ENCODE measurements at places on chromosomes 1 and 21.

- DNase-seq = no peak
These were observed 15.9 kb upstream of the SAMD11 start for GRCh38 chr1:907611-908451.

- peak; percentile 64 for DNase-seq
These were observed 67.2 kb downstream of the TTLL7 start for GRCh38 chr1:83931658-83932253.

DNA sequence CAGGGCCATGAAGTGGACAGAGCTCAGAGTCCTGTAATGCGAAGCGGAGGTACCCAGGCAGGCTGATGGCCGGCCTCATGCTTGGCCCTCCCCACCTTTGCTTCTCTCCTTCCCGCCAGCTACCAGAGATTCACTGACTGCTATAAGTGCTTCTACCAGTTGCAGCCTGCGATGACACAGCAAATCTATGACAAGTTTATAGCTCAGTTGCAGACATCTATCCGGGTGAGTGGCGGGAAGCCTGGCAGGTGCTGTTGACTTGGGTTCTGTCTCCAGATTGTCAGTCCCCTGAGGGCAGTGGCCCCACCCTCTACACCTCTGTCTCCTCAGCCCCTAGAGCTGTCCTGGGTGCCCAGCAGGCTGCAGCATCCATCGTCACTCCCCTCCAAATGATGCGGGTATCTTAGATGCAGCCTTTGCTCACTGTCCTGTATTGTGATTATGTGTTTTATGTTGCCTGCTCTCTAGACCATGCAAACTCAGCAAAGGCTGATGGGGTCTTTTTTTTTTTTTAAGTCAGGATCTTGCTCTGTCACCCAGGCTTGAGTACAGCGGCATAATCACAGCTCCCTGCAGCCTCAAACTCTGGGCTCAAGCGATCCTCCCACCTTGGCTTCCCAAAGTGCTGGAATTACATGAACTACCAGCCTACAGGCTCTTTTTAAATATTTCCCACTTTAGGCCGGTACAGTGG, 9.6 kb upstream of the BGLAP start:
- DNase-seq = no peak

- no peak for DNase-seq
These were observed 13.5 kb downstream of the COL18A1 start for GRCh38 chr21:45418301-45419071.

GRCh38 chr1:161678500-161678899, 15.6 kb downstream of the FCGR2B start:
- DNase-seq = no peak

DNA sequence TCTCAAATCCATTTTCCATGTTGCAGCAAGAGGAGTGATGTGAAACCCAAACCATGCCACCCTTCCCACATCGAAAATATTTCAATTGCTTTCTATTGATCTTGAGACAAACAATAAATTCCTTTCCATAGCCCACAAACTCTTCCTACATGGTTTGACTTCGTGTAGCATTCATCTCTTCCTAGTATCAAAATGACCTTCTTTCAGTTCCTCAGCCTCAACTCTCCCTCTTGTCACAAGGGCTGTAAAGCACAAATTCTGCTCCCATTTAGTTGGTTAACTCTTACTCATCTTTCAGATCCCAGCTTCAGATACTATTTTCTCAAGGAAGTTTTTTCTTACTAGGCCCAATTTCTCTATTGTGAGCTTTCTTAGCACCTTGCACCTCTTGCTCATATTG, 99.0 kb downstream of the ZNF281 start:
- no peak for DNase-seq

GRCh38 chr1:56073206-56073605, 506.2 kb downstream of the PLPP3 start:
- DNase-seq = no peak

DNA sequence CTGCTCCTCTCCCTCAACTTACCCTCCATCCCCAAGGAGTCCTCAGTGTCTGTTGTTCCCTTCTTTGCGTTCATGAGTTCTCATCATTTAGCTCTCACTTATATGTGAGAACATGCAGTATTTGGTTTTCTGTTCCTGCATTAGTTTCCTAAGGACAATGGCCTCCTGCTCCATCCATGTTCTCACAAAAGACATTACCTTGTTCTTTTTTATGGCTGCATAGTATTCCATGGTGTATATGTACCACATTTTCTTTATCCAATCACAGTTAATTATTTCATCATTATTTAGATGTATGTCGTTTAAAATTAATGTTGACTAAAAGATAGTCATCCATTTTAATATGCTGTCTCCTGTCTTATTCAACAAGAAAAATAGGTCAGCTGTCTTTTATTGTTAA, 134.1 kb downstream of the CRB1 start:
- DNase-seq = no peak

DNA sequence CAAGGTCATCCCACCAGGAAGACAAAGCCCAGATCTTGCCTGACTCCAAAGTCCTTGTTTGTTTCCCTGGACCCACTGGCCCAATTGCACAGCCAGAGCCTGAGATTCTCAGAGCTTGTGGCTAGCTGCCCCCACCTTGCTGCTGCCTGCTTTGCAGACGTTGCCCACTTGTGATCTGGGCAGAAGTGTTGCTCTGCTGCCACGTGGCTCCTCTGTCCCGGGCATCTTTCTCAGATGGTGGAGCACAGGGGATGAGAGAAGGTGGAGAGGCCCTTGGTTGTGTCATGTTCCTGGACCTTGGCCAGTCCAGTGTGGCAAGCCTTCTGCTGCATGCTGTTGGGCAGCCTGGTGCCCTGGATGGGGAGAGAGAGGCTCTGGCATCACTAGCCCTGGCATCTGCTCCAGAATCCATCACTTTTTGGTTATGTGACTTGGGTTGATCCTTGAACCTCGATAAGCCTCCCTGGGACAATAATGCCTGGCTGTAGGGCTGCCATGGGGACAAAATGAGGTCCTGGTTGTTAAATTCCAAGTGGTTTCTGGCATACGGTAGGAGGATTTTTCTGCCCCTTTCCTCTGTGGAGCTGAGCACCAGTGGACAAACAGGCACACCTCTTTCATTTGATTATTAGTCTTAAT, 1.5 kb upstream of the NR0B2 start:
- DNase-seq = no peak

GRCh38 chr1:61237659-61238358, 155.4 kb downstream of the NFIA start:
- DNase-seq = no peak

GRCh38 chr1:230977761-230978490, 735 bp downstream of the TTC13 start:
- DNase-seq = peak; percentile 44

GRCh38 chr1:67685558-67686266, 711 bp downstream of the GADD45A start:
- peak; percentile 48 for DNase-seq

DNA sequence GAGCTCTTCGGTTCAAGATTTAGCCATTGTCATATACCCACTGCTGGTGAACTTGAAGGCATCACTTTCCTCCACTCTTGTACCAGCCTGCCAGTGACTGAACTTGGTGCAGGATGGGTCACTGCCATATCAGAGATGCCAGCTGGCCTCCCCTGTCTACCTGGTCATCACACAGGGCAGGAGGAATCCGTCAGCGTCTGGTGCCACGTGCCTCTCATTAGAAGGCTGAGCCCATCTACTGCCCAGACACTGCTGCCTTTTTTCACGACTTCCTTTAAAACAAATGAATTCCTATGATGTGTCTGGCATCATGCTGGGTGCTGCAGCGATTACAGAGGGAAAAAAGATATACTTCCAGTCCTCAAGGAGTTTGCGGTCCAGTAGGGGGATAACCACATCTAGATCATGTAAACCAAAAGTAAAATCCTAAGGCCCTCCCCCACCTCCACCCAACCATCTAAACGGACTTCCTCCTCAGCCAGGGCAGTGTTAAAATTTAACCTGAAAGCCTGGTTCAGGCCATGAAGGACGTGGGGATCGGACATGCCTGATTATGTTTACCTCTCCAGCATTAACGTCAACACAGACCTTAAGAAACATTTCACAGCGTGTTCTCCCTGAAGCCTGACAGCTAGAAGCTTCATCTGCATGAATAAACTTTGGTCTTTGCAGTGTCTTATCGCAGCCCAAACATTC, 29.2 kb upstream of the PDE9A start:
- no peak for DNase-seq

DNA sequence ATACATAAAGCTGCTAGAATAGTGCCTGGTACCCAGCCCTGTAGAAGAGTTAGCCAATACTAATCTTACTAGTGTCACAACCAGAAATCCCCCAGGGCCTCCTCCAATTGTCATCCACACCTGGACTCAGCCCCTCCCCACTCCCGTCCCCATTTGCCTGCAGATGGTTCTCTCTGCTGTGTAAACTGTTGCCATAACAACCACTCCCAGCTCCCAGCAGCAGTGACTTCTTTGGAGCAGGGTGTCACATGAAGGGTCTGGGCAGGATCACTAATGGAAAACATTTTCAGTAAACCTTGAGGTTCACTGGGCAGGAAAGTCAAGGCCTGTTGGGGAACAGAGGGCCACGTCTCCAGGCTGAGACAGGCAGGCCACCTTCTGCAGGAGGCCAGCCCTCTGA, 126.0 kb upstream of the IPO9 start:
- no peak for DNase-seq

DNA sequence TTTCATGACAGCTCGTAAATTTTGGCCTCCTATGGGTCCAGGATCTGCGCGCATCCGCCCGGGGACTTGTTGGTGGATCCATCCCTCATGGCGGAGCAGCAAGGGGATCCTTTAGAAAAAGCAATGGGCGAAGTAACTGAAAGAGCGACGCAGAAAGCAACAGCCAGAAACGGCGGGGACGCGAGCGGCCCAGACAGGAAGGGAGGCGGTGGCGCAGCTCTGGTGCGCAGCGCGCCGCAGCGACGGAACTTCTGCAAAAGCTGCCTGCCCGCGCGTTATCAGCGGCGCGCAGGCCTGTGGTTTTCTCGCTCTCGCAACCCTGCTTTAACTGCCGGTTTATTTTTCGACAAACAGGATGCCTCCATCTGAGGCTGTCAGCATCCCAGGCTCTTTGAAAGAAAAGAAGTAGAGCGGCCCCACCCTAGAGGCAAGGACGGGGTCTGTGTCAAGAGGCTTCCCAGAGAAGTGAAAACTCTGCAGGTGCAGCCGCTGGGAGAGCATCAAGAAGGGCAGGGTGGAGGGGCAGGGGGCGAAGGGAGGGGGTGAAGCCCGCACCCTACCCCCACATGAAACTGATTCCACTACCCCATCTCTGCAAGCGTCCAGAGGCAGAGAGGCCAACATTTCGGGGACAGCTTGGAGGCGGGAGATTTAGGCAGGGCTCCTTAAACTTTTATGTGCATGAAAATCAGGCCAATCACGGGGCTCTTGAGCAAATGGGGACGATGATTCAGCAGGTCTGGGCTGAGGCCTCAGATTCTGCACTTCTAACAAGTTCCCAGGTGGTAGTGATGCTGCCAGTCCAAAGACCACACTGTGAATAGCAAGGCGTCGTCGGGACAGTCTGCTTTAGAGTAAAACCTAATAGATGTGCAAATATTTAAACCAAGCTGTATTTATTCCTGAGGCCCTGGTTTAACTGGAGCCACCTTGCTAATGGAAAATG, 22.2 kb downstream of the RUNX1 start:
- peak; percentile 87 for DNase-seq

DNA sequence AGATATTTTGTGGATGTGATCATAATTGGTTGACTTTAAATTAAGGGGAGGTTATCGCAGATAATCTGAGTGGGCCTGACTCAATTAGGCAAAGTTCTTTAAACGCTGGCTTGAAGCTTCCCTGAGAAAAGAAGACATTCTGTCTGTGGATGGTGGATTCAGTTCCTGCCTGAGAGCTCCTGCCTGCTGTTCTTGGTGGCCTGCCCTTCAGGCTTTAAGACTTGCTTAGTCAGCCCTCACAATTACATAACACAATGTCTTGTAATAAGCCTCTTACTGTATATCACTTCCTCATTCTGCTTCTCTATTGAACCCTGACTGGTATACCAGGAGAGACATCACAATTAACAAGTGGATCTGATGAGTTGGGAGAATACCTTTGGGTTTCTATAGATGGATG, 50.2 kb downstream of the KCNJ6 start:
- peak; percentile 4 for DNase-seq
